Stimulated activated CD8-positive, alpha-beta memory T cell treated with anti-CD3 and anti-CD28 coated beads, Interleukin-4, amount 100 ng/mL, for 1 hour (primary cell): ENCODE measurements at places on chromosomes 11 and 22.

GRCh38 chr11:13317293-13318080 is 39.9 kb downstream of the BMAL1 start:
- DNase-seq, result no peak

DNA sequence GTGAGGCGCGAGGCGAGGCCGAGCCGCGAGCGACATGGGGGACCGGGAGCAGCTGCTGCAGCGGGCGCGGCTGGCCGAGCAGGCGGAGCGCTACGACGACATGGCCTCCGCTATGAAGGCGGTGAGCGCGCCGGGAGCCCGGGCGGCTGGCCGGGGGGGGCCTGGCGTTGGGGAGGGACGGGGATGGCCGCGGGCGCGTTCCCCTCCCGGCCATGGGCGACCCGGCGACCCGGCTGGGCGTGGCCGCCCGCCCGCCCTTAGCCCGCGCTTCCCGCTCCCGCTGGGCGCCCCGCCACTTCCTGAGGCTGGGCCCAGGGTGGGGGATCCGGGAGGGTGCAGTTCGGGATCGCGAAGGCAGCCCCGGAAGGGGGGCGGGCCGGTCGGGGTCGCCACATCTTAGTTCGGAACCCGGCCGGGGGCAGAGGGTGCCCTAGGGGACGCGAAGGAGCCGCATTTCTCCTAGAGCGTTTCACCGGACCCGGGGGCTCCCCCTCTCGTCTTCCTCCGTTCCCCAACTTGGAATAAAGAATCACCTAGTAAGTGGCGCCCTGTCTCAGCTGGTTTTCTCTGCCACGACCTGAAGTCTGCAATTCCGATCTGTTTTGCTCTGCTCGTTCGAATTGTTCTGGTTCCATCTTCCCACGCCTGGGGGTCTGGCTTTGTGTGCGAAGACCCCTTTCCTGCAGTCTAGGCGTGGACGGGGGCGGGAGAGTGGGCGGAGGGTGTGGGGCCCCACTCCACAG is 536 bp downstream of the YWHAH start:
- DNase-seq, result no peak

GRCh38 chr11:2588809-2589537 is 110.8 kb downstream of the KCNQ1OT1 start:
- no peak for DNase-seq

DNA sequence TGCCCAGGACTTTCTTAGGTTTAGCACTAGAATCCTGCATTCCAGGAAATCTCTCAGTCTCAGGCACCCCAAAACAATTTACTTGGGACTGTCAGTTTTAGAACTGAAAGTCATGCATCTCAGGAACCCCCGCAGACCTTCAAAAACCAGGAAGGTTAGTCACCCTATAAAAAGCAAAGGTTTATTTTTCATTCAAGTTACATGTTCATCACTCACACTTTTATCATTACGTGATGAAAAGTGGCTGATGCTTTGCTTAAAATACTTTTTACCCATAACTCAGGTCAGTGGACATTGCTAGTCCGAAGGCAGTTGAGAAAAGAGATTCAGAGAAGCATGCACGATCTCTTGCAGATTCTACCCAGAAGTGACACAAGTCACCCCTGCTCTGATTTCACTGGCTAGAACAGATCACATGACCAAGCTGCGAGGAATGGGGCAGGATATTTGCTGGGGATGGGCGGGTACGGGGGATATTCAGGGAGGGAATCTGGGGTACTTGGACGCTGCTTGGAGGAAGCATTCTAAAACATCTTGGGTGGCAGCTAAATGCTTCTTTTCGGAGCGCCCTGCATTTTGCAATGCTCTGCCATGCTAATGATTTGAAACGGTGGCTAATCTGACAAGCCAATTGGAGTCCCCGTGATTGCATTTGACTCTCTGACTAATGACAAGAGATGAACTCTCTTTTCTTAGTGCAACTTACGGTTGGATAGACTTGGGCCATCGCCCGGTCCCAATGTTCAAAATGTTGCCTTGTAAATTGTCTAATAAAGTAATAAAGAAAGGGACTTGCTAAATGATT is 110.2 kb downstream of the MIAT start:
- no peak for DNase-seq

DNA sequence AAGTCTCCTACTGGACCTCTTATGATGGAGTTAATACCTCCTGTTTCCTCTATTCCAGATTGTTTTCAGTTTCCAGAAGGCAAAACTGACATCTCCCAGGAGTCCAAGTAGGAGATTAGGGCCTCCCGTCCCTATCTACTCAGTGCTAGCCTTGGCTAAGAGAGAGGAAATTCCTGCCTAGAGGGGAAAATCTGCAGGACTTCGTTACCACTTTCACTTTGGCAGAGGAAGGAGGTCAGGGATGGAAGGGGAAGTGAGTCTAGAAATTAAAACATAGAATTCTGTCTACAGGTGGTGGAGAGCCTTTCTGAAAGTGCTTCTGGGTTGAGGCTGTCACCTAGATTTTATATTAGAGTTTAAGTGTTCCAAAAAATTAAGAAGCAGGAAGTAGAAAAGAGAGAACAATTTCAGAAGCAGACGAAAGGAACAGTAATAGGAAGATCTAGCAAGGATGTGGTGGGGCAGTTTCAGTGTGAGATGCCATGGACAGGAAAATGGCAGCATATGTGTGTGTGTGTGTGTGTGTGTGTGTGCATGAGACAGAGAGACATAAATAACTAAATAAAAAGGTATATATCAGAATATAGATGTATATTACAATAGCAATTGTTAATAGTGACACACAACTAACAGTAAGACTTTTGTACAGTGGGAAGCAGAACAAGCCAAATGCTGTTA is 2.4 kb upstream of the TRIM68 start:
- no peak for DNase-seq

DNA sequence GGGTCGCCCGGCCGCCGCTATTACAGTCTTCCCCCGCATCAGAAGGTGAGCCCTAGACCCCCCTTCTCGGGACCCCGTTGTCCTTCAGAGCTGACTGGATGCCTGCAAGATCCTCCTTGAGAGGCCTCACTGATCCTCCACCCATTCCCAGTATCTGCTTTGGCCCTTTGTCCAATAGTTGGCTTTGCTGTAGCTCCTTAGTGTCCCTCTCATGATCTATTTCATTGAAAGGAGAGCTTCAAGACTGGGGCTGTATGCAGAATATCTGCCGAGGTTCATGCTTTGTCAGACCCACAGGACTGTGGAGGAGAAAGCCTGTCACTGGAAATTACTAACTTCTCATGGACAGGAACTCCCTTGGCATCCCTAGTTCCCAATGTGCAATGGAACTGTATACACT is 499 bp downstream of the DLAT start:
- no peak for DNase-seq

DNA sequence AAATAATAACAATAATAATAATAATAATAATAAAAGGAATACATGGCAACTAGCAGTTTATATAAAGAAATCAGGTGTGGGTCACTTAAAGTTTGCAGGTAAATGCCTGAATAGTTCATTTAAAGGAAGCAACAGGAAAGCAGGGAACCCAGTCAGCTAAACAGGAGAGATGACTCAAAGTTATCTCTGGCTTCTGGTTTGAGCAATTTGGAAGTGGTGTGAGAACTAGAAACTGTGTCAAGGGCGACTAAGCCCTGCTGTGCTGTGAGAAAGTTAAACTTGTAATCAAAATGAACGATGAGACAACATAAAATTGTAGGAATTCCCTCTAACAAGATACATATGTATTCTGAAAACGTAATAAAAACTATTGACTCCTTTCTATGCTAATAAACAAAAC is 35.5 kb downstream of the SLC22A9 start:
- no peak for DNase-seq

DNA sequence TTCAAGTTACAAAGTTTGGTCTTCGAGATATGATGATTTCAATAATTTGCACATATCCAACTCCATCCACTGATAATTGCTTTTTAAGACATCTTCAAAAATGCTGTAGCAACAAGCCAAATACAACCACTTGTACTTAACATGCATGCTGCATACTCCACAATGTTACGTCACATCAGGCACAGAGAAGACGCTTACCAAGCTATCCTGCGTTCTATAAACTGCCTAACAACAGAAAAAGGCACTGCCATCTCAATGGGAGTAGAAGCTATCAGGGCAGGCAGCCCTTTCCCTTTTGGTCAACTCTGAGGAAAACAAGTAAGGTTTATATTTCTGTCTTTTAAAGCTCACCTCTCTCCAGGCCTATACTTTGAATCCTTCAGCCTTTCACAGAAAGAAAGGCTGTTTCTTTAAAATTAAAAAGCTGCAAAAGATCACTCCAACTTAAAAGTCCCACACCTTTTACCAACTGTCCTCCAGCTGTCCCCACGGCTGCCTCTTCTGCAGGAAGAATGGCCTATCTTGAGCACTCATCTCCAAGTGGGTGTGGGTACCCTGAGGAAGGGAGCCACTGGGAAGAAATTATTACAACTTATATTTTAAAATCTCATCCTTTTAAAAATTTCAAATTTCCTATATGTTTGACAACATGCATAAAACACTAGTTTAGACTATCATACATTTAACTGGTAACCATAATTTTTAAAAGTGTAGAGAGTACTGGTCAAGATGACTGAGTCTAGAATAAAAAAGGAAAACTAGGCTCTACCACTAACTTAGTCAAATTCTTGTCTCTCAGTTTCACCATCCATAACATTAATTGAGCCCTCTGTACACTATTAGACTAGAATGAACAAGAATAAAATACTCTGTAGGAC is 14.5 kb downstream of the PHF21A start:
- DNase-seq, result no peak
